ENCODE measurements at places on chromosomes 2 and 18. TPM values are rescaled to one million over a fixed set of nuclear protein-coding genes. Genes with fewer than 3 reads are reported as not detected.

GRCh38 chr2:53314718-53315117 lies 452.9 kb upstream of the CHAC2 start:
- no peak for DNase-seq

Gene TMEM247
- not detected for total RNA-seq

DNA sequence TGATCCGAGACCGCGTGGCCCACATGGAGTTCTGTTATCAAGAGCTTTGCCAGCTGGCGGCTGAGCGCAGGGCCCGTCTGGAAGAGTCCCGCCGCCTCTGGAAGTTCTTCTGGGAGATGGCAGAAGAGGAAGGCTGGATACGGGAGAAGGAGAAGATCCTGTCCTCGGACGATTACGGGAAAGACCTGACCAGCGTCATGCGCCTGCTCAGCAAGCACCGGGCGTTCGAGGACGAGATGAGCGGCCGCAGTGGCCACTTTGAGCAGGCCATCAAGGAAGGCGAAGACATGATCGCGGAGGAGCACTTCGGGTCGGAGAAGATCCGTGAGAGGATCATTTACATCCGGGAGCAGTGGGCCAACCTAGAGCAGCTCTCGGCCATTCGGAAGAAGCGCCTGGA lies 94.5 kb upstream of the EML6 start:
- DNase-seq, result no peak

DNA sequence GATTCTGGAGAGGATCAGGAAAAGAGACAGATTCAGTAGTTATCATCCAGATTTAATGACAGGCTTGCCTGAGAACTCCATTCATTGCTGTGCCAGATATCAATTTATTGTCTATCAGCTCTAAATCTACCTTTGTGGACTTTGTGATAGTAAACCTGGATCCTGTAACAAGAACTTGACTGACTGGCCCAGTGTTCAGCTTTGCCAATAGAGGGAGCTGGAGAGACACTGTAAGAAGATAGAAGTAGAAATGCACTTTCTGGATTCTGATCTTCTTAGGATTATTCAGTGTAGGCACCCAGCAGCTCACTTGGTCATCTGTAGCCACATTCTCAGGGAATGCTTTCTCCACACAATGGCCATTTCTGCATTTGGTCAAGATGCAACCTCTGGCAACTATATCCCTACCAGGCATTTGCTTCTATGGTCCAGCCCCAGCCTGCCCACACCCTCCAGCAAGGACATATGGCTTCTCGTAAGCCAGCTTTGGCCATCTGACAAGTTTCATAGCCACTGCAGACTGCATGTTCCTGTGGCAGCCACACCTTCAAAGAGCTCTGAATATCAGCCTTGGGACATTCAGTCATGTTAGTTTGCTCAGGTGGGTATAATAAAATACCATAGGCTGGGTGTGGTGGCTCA lies 6.1 kb upstream of the SERPINB8 start:
- DNase-seq, result peak; percentile 15

Gene SERPINB3
- total RNA-seq, result not detected

Gene ZNF521
- 5.0 TPM for total RNA-seq

DNA sequence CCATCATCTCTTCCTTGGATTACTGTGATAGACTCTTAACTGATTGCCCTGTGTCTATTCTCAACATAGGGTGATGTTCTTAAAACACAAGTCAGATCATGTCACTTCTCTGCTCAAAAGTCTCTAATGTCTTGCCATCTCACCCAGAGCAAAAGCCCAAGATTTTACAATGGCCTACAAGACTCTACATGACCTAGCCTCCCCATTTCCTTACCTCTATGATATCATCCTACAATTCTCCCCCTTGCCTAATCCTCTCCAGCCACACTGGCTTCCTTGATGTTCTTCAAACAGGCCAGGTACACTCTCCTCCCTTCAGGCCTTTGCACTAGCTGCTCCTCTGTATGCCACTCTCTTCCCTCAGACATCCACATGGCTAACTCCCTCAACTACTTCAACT lies 55.1 kb downstream of the ROCK1 start:
- no peak for DNase-seq

- DNase-seq, result no peak
Measured at GRCh38 chr2:7878786-7879482, 802.9 kb upstream of the ID2 start.

Gene MROH2A
- total RNA-seq, result not detected

GRCh38 chr2:112996635-112997034 lies 8.6 kb upstream of the IL36A start:
- no peak for DNase-seq

DNA sequence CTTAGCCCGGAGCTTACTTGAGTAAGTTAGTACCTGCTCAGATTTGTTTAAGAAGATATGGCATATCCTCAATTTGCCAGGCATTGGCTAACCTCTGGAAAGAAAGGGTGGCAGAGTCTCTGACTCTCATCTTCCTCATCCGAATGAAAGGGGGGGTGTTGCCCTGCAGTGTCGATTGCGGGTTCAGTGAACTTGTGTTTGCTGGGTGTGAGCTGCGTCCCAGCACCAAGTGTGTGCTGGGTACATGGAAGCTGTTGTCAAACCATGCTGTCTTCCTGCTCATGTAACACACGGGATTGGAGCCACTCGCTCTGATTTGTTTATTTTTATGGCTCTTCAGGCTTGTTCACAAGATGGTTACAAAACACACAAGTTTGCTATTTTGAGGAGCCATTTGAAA lies 171.4 kb upstream of the PXDN start:
- no peak for DNase-seq

Gene MAPK4
- not detected for total RNA-seq

- no peak for DNase-seq
Measured at GRCh38 chr2:121272596-121272995, 12.4 kb downstream of the TFCP2L1 start.

GRCh38 chr18:48408111-48408726 lies 964 bp downstream of the ZBTB7C start:
- no peak for DNase-seq
